ENCODE measurements at places on chromosomes 2 and 18. TPM values are rescaled to one million over a fixed set of nuclear protein-coding genes. Genes with fewer than 3 reads are reported as not detected.

Gene CREG2
- 0.59 TPM for total RNA-seq

Gene AMER3
- not detected for total RNA-seq

Gene LYG2
- not detected for total RNA-seq

Gene ZC3H6
- total RNA-seq, result 12.7 TPM

Gene CDK5R2
- not detected for total RNA-seq

Gene PJVK
- total RNA-seq, result 2.4 TPM

Gene ERBB4
- 12.4 TPM for total RNA-seq

Gene LINC00305
- total RNA-seq, result not detected

Gene UGT1A4
- not detected for total RNA-seq

Gene FEV
- not detected for total RNA-seq

Gene MZT2A
- 74.9 TPM for total RNA-seq

Gene HDAC4
- total RNA-seq, result 20.1 TPM

Gene LAMA1
- total RNA-seq, result 1.1 TPM

Gene SERPINB10
- 0.47 TPM for total RNA-seq

Gene TRIM43
- total RNA-seq, result not detected

Gene DUSP2
- 9.0 TPM for total RNA-seq

Gene AGXT
- not detected for total RNA-seq

Gene CFAP65
- total RNA-seq, result not detected

Gene DRC1
- not detected for total RNA-seq

Gene FHOD3
- 66.0 TPM for total RNA-seq

Gene SPATA3
- total RNA-seq, result not detected

Gene FZD7
- 24.5 TPM for total RNA-seq

Gene VAPA
- 213 TPM for total RNA-seq
